Stimulated activated naive CD4-positive, alpha-beta T cell (primary cell): ENCODE measurements at places on chromosomes 13 and 19.

DNA sequence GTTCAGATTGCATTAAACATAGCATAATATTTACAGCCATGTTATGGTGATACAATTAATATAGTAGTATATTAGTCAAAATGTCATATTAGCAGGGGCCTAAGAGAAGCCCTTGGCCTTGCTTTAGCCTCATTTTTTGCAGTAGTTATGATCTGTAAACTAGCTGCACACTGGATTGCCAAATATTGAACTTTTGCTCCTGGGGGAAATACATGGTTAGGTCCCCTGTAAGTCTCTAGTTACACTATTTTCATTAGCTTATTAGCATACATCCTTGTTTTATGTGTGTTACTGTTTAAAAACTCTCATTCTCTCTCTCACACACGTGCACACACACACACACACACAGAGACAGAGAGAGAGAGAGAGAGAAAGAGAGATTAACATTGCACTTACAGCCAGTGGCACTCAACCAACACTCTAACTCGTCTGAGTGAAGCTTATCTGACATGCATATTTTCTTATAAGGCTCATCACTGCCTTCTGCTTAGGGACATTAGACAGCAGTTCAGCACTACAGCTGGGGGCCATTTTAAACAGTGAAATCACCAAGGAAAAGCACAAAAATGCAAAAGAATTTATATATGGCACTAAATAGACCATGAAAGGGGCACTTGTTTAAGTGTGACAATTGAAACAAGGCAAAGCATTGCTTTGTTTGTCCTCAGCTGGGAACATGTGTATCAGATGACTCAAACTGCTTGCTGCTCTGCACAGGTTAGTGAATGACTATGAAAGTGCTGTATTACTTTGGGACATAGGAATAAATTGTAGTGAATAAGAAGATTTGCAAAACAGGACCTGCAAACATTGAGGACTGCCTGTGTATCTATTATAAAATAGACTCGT is 278.7 kb downstream of the GPC6 start:
- no peak for DNase-seq

DNA sequence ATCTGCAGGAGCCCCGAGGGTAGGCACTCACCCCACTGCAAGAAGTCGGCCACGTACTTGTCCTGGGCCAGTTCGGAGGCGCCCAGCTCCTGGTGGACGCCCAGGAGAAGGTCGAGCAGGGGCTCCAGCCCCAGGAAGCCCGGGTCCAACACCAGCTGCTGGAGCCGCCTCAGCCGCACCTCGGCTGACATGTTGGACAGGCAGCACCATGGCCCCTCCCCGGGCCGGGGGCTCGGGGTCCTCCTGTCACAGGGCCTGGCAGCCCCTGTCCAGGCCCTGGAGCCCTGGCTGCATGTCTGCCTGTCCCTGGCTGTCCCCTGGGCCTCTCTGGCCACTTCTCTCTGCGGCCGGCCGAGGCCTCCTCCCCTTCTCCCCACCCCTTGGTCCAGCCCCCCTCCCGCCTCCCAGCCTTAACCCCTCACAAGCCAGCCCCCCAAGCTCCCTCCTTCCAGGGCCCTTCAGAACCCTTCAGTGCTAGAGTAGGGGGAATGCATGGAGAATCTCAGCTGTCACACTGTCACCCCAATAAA is at the start of gene DMPK:
Gene DMPK (minus strand): TSS at position 329 of the 530 bp plus-strand sequence. CDS start 138 bp downstream, at position 191.
- DNase-seq: no peak

- DNase-seq: no peak
Observed at GRCh38 chr19:58440556-58440955, 603 bp upstream of the ZNF132 start.

GRCh38 chr13:40466272-40466671 is 200.2 kb downstream of the FOXO1 start:
- DNase-seq: no peak

DNA sequence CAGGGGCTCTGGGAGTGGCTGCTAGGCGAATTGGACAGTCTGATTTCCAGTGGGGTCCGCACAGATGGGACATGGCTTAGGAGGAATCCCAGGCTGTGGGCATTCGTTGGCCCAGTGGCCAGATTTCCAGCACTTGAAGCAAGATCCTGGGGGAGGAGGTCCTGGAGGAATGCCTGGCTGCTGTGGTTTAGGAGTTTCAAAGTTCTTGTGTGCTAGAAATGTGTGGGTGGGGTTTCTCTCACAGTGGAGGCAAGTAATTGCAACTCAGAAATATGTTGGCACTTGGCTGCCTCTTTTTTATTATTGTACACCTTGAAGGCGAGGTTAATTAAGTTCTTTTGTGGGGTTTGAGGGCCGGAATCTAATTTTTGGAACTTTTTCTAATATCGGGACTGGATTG is 17.1 kb downstream of the IGFL3 start:
- no peak for DNase-seq

- no peak for DNase-seq
Observed at GRCh38 chr13:61415749-61416148, at the start of gene PCDH20. Gene PCDH20 (minus strand): TSS chr13:61415849. CDS start chr13:61415158, 691 bp downstream.

DNA sequence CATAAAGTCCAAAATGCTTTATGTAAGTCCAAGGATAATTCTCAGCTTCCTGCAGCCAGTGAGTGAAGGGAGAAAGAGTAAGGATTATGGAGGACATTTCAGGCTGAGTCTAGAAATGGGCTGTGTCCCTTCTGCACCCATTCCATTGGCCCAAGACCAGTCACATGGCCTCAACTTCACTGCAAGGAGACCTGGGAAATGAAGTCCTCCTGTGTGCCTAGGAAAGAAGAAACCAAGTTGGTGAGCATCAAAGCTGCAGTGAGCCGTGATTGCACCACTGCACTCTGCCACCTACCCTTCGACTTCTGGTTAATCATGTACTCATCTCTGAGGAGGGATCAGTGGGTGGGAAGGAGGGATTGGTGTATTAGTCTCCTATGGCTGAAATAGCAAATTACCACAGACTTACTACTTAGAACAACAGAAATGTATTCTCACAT is 3.6 kb upstream of the CD37 start:
- peak; percentile 42 for DNase-seq

DNA sequence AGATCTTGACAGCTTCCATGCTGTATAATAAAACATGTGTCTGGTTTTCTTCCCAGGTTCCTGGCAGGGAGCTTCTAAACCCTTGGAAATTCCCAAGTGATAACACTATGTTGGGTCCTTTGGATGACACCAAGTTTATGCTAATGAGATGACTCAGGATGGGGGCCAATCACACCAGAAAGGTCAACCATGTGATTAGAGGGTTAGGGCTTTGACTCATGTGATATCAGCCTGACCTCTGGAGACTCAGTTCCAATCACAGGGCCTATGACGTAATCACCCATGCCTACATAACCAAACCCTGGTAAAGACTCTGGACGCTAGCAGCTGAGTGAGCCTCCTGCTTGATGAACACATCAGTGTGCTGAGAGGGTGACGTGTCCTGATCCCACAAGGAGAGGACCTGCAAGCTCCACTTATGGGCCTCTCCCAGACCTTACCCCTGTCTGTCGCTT is 203.6 kb downstream of the DCLK1 start:
- DNase-seq: no peak

GRCh38 chr13:32585550-32586079 is 637 bp upstream of the PDS5B start:
- DNase-seq: no peak

GRCh38 chr13:72884101-72884500 is 102.2 kb downstream of the PIBF1 start:
- DNase-seq: no peak

GRCh38 chr19:39007096-39007495 is 25.3 kb downstream of the FBXO27 start:
- DNase-seq: no peak

DNA sequence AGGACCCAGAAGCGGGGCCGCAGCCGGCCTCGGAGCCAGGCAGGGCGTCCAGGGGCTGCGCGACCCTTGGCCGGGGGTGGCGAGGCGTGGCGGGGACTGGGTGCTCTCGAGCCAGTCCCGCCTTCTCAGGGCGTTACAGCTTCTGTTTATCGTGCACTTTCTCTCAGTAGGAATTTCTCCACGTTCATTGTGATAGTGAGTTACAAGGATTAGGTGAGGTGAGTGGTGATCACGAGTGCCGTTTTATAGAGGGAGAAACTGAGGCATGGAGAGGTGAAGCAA is 600 bp downstream of the AP1M1 start:
- DNase-seq: no peak

GRCh38 chr13:73275163-73275562 is 216.4 kb downstream of the KLF5 start:
- no peak for DNase-seq

GRCh38 chr19:33902802-33903488 is 106.3 kb downstream of the KCTD15 start:
- no peak for DNase-seq

GRCh38 chr13:100608906-100609305 is 20.3 kb upstream of the GGACT start:
- DNase-seq: no peak

DNA sequence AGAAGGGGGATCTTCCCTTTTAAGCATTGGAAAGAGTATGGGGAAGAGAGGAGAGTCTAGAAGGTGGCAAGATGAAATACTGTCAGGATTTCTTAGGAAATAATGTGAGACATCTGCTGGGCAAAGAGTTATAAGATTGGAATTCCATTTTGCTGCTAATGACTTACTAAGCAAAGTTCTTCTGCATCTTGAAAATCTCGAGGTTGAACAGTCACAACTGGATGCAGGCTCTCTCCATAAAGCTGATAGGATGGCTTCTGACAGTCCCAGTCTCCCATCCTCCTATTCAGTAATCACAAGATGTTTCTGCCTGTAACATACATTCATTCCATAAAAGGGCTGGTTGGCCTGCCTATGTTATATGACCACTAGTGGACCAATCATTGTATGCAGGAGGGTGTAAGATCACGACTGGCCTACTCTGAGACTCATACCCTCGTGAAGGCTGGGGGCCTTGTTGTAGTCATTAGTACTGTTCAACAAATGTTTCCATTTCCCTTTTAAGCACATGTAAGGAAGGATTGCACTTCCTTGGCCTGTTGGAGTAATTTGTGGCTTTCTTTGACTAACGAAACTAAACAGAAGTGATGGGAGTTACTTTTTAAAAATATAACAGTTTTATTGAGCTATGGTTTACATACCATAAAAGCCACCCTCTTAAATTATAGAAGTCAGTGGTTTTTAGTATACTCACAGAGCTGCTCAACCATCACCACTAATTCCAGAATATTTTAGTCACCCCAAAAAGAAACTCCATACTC is 45.0 kb upstream of the TDRD3 start:
- no peak for DNase-seq

- DNase-seq: peak; percentile 46
Observed at GRCh38 chr13:99542788-99543406, 41.6 kb downstream of the TM9SF2 start.

- no peak for DNase-seq
Observed at GRCh38 chr19:55031178-55031577, 6.9 kb downstream of the GP6 start.
